Right renal pelvis (tissue), 4 donors: ENCODE measurements at places on chromosomes 6 and 20. TPM values are rescaled to one million over a fixed set of nuclear protein-coding genes. Genes with fewer than 3 reads are reported as not detected.
A peak's percentile ranks its signal among the peaks of the same experiment; 100 is the strongest.

Gene CDSN
- polyA plus RNA-seq, result not detected

Gene PSMB9
- 5.9 TPM for polyA plus RNA-seq

Gene CRIP3
- polyA plus RNA-seq, result 3.4 TPM

Gene APCDD1L
- polyA plus RNA-seq, result 16.4 TPM

Gene MICAL1
- polyA plus RNA-seq, result 31.2 TPM

Gene MUC22
- not detected for polyA plus RNA-seq

Gene TRMT11
- 30.8 TPM for polyA plus RNA-seq

Gene COL12A1
- 141 TPM for polyA plus RNA-seq

Gene SMLR1
- polyA plus RNA-seq, result 3.9 TPM

Gene TMEM217
- 1.7 TPM for polyA plus RNA-seq

Gene SEC23B
- polyA plus RNA-seq, result 64.5 TPM

Gene BPI
- polyA plus RNA-seq, result 1.3 TPM

Gene SPTLC3
- polyA plus RNA-seq, result 16.4 TPM

Gene TMEM151B
- polyA plus RNA-seq, result 0.84 TPM

Gene CHRNA4
- polyA plus RNA-seq, result 11.2 TPM

Gene BHLHE23
- polyA plus RNA-seq, result not detected

Gene GRM1
- polyA plus RNA-seq, result 0.15 TPM

Gene GJA10
- polyA plus RNA-seq, result not detected

Gene HS3ST5
- 1.2 TPM for polyA plus RNA-seq

- DNase-seq, result no peak
Measured at GRCh38 chr6:37980222-37980595, 160.7 kb downstream of the ZFAND3 start.

- DNase-seq, result no peak
Measured at GRCh38 chr6:132392270-132392646, 9.0 kb downstream of the MOXD1 start.

DNA sequence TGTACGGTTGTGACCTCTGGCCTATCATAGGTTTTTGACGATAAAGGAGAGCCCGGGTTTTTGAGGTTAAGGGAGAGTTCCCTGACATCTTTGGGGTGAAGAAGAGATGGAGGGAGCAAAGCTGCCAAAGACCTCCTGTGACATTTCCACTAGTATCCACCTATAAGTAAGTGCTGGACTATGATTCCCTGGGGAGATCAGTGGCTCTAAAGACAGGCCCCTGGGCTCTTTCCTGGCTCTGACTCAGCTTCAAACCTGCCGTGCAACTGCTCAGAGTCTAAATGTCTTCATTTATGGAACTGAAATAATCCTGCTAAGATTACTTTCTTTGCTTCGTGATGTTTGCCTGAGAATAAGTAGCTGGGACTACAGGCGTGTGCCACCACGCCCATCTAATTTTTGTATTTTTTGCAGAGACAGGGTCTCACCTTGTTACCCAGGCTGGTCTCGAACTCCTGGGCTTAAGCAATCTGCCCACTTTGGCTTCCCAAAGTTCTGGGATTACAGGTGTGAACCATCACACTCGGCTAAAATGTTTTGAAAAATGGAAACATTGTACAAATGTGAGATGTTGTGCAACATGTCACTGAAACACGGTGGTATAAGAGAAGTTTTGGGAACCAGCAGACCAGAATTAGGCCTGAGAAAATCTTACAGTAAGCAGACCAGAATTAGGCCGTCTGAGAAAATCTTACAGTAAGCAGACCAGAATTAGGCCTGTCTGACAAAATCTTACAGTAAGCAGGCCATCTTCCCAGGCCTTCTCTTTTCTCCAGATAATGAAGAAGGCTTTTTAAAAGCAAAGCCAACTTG, 1.1 kb upstream of the PAQR8 start:
- no peak for DNase-seq

DNA sequence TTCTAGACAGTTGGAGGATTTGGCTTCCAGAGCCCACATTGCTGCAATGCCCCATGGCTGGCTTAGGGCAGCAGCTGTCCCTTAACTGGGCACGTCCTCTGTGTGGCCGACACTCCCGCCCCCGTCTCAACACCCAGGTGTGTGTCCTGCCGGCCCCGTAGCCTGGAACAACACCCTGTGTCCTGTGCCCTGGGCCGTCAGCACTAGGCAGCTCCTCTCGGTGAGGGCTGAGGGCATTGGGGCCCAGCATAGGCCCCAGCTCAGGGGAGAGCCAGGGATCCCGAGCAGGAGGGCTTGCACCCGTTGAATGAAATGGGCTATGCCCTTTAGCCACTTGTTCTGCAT, 121.0 kb downstream of the CDH4 start:
- no peak for DNase-seq

DNA sequence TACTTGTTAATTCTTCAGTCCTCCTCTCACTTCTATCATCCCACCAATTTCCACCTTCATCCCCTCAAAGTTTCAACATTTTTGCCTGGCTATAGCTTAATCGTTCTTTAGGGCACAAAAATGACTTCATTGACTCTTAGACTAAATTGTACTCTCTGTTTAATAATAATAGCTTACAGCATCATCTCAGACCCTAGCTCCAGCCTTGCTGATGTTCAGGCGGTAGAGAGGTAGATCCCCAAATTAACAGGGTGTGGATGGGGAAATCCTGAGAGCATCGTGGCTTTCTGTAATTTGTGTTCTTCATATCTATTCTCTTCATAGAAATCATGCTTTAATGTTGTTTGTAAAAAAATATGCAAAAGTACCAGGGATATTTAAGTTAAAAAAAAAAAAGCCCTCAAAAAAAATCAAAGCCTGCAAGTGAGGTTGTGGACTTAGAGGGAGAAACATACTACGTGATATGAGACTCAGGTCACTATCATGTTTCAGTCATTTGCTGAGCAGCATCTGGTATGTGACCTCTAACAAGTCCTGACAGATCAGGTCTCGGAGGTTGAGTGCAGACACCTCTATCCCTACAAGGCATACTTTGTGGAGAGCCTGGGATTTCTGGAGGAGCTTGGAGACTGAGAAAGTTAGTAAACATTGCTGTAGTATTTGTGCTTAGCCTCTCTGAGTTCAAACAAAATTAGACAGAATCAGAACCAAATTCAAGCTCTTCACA, 1063.3 kb upstream of the CITED2 start:
- DNase-seq, result no peak

GRCh38 chr6:137698636-137699030, 168.4 kb upstream of the TNFAIP3 start:
- DNase-seq, result no peak

- no peak for DNase-seq
Measured at GRCh38 chr6:19303383-19303782, 533.8 kb upstream of the ID4 start.

DNA sequence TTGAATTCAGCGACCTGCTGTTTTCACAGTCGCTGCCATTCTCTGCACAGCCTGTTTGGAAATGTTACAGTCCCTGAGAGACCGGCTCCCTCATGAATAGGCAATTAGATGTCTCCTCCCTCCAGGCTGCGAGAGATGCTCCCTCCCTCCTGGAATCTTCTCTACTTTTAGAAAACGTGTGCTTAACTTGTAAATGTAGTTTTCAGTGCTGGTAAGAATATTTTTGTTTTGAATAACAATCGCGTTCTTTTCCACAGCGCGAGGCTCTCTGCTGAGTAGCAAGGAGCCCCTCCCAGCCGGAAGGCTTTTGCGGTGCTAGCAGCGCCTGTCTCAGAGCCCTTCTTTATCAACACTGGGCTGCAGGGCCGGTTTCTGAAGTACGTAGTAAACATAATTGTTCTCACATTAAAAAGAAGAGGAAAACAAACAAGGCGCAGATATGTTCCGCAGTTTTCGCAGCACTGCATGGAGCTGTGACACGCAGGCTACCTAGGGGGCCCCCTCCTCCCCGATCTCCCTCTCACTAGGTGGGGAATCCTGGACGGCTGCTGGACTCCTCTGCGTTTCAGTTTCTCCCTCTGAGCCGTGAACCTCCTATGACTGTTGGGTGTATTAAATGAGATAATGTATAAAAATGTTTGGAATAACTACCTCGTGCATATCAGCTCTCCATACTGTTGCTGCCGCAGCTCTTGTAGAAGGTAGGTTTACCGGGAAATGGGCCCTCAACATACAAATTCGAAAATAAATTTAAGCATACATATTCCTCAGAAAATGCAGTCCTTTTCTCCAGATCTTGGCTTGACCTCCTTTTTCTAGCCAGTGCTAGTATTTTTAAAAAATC, 79.0 kb upstream of the SPACA1 start:
- DNase-seq, result no peak

GRCh38 chr6:6191476-6191875, 129.0 kb downstream of the F13A1 start:
- peak; percentile 3 for DNase-seq

GRCh38 chr6:62764841-62765240, 446.4 kb upstream of the FKBP1C start:
- no peak for DNase-seq

DNA sequence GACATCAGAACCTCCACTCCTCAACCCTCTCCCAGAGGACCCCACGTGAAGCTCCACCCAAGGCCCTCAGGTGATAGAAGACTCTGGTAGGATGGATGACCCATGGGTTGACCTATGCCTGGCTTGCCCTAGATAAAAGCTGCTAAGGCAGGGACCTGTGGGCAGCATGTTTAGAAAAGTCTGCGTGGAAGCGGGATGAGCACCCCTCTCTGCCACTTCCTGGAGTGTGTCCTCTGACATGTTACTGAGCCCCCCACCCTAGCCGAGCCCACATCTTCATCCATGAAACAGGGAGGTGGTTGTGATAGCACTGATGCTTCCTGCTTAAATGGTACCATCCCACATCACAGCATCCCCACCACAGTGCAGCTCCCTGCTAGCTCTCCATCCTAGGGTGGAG, 21.8 kb downstream of the MOCS1 start:
- DNase-seq, result no peak

DNA sequence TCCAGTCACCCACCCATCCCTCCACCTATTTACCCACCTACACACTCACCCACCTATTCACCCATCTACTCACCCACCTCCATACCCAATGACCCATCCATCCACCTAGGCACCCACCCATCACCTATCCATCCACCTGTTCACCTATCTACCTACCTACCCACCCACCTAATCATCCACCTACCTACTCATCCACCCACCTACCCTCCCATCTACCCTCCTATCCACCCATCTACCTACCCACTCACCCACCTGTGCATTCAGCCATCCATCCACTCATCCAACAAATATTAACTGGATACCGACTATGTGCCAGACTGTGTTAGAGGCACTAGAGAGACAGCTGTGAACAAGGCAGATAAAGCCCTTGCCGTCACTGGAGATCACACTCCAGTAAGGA, 40.3 kb downstream of the RSPO4 start:
- no peak for DNase-seq

GRCh38 chr20:19122395-19122794, 90.0 kb upstream of the SLC24A3 start:
- no peak for DNase-seq

GRCh38 chr6:151095538-151096254, 144.1 kb upstream of the AKAP12 start:
- DNase-seq, result no peak

GRCh38 chr6:135270676-135271536, 89.8 kb downstream of the MYB start:
- no peak for DNase-seq

DNA sequence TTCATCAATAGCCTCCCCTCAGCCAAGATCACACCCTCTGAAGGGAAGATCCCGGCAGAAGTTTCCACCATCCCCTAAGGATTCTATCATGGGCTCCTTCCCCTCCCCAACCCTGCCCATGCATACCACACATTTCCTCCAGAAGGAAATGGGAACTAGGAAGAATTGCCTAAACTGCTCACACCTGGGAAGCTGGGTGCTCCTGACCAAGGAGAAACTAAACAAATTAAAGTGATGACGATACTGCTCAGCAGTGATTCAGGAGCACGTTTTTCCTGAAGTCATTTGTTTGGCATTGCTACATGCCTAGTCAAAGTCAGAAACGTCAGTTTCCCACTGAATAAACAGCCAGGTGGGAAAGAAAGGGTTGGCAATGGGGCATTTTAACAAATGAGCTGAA, 136.1 kb upstream of the CDYL start:
- no peak for DNase-seq

DNA sequence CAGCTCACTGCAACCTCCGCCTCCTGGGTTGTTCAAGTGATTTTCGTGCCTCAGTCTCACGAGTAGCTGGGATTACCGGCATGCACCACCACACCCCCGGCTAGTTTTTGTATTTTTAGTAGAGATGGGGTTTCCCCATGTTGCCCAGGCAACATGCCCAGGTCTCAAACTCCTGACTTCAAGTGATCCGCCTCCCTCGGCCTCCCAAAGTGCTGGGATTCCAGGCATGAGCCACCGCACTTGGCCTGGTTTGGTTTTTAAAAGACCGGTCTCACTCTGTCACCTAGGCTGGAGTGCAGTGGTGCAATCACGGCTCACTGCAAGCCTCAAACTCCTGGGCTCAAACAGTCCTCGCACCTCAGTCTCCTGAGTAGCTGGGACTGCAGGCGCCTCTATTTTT, 40.1 kb downstream of the VSTM2L start:
- DNase-seq, result no peak

DNA sequence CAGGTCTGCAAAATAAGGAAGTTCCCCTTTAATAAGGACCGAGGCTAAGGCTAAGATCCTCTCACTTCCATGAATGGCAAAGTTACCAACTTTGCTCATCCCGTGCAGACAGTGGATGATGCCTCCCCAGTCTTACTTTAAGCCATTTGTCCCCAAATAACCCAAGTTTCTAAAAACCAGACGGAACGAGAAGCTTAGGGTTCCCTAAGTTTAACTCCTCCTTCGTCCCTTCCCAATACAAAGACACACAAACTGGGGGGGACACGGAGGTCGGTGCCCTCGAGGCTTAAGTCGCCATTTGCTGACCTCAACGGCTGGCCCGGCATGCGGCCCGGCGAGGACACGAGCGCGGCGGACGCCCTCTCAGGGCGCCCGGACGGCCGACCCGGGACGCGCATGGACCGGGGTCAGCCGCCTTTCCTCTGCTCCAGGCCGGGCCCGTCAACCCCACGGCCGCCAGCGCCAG, 527 bp downstream of the FBXO30 start:
- peak; percentile 58 for DNase-seq

GRCh38 chr6:163086624-163086920, 327.9 kb upstream of the QKI start:
- DNase-seq, result no peak

DNA sequence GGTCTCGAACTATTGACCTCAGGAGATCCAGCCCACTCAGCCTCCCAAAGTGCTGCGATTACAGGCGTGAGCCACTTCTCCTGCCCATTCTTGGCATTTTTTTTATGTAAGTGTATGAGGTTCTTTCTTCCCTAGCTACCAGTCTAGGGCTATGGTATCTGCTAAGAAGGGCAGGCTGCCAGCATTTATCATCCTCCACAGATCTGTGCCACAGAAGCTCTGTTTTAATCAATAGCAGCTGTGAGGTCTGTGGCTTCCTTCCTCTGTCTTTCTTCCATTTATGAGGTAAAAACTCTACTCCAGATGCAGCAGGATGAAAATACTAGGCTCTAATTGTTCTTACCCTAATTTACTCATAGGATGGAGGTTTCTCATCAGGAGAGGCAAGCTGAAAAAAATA, 1382.4 kb upstream of the ADGRB3 start:
- no peak for DNase-seq

GRCh38 chr6:1749041-1749440, 139.3 kb downstream of the FOXC1 start:
- DNase-seq, result no peak

- no peak for DNase-seq
Measured at GRCh38 chr20:41178495-41178894, 41.2 kb downstream of the PLCG1 start.

GRCh38 chr6:56794421-56794820, 151.7 kb upstream of the DST start:
- no peak for DNase-seq
